Naive thymus-derived CD8-positive, alpha-beta T cell (primary cell): ENCODE measurements at places on chromosomes 6 and 20.
A peak's percentile ranks its signal among the peaks of the same experiment; 100 is the strongest.

GRCh38 chr20:59807909-59808728 lies 125.3 kb downstream of the SYCP2 start:
- DNase-seq, result peak; percentile 57

- DNase-seq, result no peak
These were observed 21.3 kb downstream of the RBM38 start for GRCh38 chr20:57412347-57413029.

- DNase-seq, result no peak
These were observed 66.2 kb downstream of the BCAS4 start for GRCh38 chr20:50861012-50861411.

- no peak for DNase-seq
These were observed 901 bp upstream of the TMEM151B start for GRCh38 chr6:44269178-44269920.

DNA sequence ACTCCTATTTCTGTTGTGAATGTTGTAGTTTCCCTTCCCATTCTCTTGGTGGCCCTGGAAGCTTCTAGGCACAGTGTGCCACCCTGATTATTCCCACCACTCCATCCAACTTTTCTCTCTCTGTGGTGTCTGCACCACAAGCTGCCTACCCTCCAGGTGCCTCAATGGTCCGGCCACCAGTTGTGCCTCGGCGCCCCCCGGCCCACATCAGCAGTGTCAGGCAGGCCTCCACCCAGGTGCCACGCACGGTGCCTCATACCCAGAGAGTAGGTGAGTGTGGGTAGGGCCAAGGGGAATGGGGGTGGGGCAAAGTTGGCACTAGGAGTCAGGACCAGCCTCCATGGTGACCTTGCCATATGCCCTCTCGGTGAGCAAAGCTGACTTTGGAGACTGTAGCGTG lies 23.1 kb downstream of the PABPC1L start:
- no peak for DNase-seq

DNA sequence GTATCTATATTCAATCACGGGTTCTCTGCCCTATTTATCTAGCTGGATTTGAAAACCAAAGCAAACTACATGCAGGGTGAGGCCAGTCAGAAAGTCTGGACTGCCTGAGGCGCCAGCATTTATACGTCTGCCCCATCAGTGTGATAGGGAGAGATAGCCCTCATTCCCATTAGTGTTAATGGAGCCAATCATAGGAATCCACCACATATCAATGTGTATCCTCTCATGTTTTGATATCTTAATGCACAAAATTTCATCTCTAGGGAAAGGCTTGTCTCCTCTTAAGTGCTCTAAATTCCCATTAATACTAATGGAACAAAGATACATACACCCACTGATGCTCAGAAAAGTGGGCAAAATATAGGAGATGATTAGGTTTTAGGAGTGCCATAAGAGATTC lies 376.2 kb downstream of the BTBD3 start:
- no peak for DNase-seq

DNA sequence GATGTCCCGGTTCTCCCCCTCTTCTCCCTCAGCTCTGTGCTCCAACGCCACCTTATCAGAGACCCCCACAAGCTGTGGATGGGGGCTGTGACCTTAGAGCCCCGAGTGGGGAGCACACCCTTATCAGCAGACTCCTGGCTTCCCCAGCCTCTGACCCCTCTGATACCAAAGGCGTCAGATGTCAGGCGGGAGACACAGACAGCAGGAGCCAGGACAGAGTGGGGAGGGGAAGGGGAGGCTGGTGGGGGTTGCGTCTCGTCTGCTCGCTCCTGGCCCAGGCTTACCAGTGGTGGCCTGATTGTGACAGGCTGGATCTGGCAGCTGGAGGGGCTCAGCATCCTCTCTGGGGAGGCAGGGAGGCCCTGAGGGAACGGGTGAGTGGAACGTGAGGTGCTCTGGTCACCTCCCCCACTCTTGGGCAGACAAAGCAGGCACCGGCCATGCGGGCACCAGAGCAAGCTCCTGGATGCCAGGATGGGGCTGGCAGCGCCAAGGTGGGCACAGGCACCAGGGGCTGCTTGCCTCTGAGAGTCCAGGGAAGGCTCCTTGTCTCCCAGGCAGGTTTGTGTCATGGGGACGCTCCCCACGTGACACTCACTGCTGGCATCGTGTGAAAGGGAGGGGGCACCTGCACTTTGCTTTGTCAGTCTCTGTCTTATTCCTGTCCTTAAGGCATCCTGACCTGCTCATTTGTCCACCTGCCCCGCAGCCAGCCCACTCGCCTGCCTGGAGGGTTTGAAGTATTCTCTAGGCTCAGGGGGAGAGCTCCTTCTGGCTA lies 27.8 kb upstream of the GATA5 start:
- no peak for DNase-seq

- DNase-seq, result no peak
These were observed 106.5 kb downstream of the ARID1B start for GRCh38 chr6:156883497-156884252.

DNA sequence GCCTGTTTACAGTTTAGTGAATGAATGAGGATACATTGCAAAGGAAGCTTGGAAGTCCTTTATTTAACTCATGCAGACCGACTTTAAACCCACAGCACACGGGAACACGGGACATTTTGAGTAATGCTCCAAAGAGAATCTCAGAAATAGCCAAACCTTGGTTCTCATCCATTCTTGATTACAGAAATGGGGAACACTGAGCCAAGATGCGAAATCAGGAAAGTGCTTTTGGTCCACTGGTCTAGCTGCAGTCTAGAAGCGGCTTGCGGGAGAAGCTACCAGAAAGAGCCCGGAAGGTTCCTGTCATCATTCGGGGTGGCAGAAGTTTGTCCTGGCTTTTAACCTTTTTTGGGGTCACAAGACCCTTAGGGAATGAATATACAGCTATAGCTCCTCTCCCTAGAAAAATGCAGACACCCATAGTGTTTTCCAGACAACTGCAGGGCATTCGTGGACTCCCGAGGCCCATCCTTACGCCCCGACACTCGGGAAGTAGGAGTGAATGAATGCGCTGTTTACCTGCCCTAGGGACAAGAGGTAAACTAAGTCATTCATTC lies 475 bp upstream of the TMEM181 start:
- DNase-seq, result no peak

- no peak for DNase-seq
These were observed 32.8 kb downstream of the VIP start for GRCh38 chr6:152783217-152783878.

DNA sequence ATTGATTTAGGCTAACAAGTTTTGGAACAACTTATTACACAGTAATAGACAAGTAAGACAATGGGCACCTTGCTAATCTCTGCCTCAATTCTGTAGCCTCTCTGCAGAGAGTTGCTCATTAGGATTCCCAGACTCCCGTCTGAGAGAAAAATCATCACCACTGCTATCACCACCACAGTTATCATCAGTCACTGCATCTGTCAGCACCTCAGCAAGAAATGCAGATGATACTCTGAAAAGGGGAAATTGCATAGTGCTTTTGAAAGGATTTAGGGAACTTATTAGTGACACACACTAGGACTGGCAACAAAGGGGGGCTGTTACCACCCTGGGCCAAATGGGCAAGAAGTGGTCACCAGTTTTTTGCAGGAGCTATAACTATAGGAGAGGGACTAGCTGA lies 39.9 kb downstream of the FOXA2 start:
- DNase-seq, result no peak

DNA sequence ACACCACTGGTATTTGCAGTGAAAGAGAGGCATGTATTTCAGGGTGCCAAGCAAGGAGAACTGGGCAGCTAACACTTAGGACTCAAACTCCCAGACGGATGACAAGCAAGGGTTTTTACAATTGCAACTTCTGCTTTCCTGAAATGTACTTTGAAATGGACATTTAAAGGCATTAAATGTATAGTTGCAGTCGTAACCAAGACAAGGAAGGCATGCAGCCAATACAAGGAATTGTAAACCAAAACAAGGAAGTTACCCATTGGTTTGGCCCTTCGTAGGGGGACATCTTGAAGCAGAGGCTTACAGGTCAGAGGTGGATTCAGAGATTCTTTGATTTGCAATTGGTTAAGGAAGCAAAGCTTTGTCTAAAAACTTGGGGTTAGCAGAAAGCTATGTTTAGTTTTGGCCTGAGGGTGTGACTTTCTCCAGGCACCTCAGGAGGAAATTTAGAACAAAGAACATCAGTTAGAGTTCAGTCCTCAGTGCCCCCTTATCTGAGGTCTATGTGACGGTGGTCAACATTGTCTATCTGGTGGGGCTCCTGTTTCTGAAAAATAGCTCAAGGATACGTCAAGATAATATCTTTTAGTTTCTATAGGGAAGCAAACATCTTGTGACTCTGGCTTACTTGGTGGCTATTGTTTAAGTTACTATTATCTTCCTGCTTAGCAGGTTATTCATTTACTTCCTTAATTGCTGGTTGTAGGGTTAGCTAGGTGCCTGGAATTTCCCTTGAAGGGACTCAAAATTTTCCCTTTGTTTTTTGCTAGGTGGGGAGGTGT lies 266.0 kb downstream of the CD83 start:
- no peak for DNase-seq

DNA sequence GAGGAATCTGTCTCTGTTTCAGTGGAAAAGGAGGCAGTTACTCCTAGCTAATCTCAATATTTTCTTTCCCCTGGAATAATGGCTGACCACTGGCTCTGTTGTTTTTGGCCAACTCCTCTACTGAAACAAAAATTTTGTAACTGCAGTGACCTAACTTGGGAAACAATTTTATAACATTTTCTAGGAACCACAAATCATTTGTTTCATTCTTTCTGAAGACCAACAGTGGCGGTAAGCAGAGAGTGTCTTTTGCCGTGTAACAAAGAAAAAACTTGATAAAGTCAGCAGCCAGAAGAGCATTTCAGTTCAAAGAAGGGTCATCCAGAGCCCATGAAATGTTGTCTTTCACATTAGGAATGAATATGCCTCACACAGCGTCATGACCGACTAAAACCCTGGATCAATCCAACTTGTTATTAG lies 11.8 kb upstream of the BFSP1 start:
- no peak for DNase-seq

DNA sequence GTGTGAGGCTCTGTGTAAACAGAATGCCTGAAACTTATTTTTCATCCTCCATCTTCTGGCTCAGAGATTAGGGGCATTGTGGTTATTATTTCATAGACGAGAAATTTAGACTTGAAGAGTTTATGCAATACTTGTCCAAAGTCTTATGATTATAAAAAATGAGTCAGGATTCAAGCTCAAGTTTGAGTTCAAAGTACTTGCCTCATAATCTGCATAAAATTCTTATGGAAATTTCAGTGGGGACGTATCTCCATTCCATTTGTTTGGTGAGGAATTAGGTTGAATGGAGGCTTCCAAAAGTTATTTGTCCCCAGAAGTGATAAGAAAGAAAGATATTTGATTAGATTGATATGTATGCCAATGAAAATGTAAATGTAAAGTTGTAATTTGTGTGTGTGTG lies 93.7 kb upstream of the CLVS2 start:
- no peak for DNase-seq

DNA sequence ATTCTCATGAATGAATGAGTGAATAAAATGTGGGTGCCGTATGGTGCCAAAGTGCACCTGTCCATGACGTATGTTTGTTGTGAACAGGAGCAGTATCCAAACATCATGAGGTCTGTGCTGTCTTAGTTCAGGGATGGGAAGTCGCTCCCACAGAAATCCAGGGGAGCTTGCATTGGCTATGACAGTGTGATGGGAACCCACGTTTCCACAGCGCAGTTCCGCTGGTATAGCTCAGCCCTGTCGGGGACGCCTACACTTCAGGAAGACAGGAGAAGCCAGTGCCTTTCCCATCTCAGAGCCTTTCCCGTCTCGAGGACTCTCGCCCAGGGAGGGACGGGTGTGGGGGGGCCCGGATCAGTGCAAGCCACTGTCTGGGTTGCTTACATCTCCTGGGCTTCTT lies 69.8 kb downstream of the DACT2 start:
- no peak for DNase-seq

DNA sequence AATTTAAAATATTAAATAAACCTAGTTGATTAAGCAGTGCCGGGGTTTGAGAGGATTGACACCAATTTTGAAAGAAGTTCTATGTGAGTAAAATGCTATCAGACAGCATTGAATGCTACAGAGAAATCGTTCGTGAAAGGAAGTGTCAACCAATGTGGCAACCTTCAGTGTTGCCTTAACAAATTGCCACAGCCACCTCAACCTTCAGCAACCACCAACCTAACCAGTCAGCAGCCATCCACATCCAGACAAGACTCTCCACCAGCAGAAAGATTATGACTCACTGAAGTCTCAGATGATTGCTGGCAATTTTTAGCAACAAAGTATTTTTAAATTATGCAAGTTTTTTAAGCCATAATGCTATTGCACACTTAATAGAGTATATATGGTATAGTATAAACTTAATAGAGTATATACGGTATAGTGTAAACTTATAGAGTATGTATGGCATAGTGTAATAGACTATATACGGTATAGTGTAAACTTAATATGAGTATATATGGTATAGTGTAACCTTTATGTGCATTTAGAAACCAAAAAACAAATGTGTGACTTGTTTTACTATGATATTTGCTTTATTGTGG lies 65.3 kb upstream of the ID4 start:
- no peak for DNase-seq

DNA sequence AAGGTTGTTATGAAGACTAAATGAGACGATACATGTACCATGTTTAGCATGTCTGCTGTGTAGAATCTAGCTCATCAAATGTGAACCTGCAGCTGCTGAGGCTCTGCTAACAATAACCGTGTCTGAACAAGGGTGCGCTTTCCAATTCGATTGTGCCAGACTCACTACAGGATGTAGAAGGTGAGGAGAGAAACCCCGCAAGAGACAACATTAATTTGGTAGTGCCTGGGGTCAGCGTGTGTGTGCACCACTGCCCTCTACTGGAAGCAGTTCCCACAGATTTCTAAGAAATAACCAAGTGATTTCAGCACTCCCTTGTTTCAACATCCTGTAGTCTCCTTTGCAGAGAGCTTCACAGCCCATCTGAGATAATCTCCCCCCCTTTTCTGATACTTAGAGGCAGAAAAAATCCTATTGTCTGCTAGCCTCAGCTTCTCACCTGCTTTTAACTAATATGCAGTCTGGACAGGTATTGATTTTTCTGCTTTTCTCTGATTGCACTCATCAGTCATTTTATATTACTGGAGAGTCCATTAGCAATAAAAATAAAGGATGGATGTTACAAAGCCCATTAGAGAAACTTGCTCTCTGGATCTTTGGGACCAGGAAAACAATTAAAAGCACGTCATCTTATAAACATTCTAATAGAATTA lies 96.7 kb upstream of the BACH2 start:
- peak; percentile 53 for DNase-seq

DNA sequence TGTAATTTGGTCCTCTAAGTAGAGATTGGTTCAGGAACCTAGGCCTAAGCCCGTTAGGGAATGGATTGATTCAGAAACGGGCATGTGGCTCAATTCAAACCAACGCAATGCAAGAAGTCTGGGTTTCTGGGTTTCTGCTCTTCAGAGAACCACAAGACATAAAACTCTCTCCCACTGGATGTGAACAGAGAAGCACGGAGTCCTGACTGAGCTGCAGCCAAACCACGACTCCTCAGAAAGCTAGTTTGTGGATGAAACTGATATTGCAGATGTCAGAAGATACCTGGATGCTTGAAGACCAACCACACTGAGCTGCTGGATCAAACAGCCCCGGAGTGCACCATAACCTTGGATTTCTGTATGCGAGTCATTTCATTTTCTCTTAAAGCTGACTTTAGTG lies 50.0 kb downstream of the SOD2 start:
- DNase-seq, result no peak
